Stimulated activated CD8-positive, alpha-beta memory T cell treated with anti-CD3 and anti-CD28 coated beads, Interleukin-4, amount 100 ng/mL, for 4 hours (primary cell): ENCODE measurements at places on chromosomes 6 and 20.

DNA sequence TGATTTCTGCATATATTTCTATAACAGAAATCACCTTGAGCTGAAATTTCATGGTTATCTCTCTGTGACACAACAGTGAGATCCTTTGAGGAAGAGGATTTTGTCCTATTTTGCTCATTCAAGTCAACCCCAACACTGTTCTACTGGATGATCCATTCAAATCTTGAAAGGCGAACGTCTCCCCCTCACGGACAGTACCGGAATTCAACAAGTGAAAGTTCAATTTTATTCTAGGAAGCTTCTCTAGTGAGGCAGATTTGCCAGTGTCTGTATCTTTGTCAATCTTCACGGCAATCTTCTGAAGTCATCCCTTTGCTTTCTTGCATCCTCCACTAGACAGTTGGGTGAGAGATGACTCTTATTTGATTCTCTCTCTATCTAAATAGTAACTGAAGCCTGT, 91.7 kb upstream of the PDE7B start:
- no peak for DNase-seq

GRCh38 chr6:142886431-142887170, 58.4 kb downstream of the HIVEP2 start:
- no peak for DNase-seq

- DNase-seq: no peak
Observed at GRCh38 chr6:108687921-108688320, 127.2 kb downstream of the FOXO3 start.

GRCh38 chr20:39795401-39796272, 833.5 kb downstream of the DHX35 start:
- no peak for DNase-seq

GRCh38 chr6:63527658-63528514, 44.4 kb upstream of the LOC128125822 start:
- no peak for DNase-seq

- DNase-seq: no peak
Observed at GRCh38 chr6:75166236-75166635, 39.6 kb downstream of the COL12A1 start.

DNA sequence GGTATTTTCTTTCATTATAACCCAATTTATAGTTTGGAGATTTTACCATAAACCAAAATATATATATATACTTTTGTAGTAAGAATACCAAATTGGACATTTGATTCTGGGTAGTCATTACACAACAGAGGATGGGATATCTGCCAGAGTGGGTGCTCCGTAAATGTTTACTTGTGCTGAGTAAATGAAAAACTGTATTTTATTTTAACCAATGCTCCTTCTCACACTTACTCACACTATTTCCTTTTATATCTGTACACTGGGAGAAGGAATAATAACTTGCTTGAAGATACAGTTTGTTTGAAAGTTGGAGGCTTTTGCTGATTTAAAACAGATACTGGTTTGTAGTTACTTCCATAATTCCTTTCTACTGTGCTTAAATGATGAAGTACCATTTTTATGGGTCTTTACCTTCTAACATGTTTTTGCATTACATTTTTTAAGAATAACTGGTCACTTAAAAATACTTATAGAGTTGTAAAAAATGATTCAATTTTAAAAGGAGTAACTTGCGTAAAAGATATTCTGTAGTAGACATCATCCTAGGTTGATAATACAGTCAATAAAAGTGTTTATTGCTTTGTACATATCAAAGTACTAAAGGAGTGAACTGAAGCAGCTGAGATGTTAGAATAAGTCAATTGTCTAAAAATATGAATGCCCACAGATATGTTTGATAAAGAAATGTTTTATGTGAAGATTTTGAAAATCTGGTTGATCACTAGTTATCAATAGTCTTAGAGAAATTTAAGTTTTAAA, 411.7 kb downstream of the UTRN start:
- DNase-seq: no peak

DNA sequence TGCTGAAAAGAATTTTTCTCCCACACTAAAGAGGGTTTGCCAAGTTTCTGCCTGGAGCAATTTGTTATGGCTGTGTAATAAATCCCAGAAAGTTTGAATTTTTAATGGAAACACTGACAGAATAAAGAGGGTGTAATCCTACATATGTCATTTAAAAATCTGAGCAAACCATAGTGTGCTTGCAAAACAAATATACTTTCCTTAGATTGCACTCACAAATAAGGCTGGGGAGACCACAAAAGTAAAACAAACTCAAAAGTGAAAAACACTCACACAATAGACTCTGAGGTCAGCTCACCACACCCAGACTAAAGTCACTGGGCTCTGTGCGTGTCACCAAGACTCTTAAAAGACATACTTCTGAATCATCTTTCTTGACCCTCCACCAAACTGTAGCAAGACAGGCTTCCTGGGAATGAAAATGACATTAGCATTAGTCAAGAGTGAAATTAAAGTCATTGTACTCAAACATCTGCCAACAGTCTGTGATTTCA, 4.8 kb upstream of the ATXN1 start:
- DNase-seq: no peak

GRCh38 chr6:157079771-157080170, 243.5 kb downstream of the TMEM242 start:
- DNase-seq: no peak

DNA sequence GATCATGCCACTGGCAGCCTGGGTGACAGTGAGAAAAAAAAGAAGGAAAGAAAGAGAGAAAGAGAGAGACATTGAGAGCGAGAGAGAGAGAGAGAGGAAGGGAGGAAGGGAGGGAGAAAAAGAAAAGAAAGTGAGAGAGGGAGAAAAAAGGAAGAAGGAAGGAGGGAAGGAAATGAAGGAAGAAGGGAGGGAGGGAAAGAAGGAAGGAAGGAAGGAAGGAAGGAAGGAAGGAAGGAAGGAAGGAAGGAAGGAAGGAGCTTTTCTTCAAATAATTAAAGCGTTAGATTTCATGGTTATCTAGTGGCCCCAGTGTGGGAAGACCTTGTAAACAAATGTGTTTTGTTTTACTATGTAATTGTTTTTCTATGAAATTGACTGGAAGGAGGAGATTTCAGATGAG, 170.8 kb downstream of the SYNDIG1 start:
- no peak for DNase-seq

DNA sequence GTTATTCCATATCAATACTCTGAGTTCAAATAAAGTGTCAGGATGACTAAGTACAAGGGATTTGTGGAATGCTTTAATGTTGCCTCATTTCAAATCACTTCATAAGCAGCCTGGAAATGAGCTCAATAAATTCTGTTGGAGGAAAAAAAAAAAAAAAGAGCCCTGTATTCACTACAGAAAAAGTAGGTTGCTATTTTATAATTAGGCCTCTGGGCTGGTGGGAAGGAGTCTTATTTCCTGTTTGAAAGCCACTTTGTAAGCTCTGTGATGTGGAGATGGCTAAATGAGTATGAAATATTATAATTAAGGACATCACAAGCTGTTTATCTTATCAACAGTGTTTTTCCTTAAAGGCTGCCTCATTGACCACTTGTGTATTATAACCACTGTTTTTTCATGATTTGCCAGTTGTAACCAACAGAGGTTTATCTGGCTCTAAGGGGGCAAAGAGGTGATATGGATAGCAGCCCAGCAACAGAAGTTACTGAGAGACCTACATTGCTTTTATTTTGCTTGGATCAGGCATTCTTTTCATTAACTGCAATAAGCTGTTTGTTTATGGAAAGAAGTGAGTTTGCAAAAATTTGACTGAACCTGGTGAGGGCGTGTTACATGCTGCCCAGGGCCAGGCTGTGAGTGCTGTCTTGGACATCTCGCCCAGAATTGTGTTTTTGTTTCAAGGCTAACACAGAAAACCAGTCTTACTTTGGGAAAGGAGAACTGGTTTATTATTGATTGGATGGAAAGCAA, 563.3 kb upstream of the MAP3K7 start:
- no peak for DNase-seq

- DNase-seq: peak; percentile 15
Observed at GRCh38 chr6:105424175-105424783, 21.4 kb upstream of the PREP start.

GRCh38 chr6:144155529-144155928, 5.2 kb downstream of the STX11 start:
- DNase-seq: no peak

GRCh38 chr6:141041596-141042087, 1091.1 kb upstream of the GJE1 start:
- no peak for DNase-seq

GRCh38 chr6:119215309-119215708, 134.3 kb downstream of the MAN1A1 start:
- DNase-seq: no peak

DNA sequence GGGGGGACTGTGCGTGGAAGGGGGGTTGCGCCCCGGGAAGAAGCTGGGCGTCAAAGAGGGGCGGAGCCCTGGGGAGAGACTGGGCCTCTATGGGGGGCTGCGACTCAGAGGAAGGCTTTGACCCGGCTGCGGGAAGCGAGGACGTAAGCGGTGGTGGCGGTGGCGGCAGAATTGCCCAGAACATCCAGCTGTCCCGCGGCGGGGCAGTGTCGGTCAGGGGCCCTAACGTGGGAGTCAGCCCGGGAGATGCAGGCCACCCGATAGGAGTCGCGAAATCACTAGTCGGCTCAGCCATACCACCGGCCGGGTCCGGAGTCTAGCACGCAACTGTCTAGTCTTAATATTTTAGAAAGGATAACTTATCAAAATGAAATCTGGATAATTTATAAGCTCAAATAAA, 387.6 kb upstream of the EYS start:
- no peak for DNase-seq

DNA sequence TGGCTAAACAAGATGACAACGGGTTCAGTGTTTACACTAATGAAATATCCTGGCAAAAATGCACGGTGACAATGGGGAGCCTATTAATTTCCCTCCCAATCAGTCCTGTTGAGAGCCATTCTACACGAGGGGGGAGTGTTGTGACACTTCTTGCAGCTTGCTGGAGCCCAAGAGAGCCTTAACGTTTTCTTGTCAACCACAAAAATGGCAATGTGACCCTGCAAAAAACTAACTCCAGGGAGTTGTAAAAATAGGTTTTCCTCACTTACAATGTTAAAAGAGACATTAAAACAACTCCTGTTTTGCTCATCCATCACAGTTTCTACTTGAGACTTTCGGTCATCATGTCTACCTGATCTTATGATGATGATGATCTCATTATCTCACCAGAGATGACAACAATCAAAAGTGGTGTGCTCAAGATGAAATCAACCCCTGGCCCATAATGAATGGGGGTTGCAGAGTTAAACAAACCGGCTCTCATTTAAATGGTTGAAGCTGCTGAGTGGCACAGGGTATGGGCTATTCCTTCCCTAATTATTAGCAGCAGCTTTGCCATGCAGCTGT, 57.9 kb downstream of the GJA10 start:
- DNase-seq: no peak

- no peak for DNase-seq
Observed at GRCh38 chr6:131730264-131730663, 19.4 kb upstream of the CTAGE9 start.
